Ureter (tissue), 1 donor: ENCODE measurements at places on chromosomes 1 and 21.

DNA sequence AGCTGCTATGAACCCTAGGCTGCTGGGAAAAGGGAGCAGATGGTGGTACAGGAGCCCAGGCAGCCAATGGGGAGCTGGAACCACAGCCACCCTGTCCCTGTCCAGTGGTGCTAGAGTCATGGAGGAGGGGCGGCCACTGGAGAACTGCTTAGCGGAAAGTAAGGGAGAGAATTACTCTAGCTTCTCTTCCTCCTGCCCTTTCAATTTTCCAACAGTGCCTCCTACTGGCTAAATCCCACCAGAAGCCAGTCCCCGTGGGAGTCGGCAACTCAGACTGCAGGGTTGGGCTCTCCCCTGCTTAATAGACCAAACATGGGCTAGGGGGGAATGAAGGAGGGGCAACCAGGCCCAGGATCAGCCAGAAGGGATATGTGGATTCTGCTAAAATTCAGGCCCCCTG is 154.5 kb downstream of the ACTL8 start:
- no peak for DNase-seq

- DNase-seq = no peak
Measured at GRCh38 chr21:46368533-46369285, 44.8 kb downstream of the PCNT start.

GRCh38 chr1:56811331-56811730 is 7.9 kb downstream of the FYB2 start:
- no peak for DNase-seq

DNA sequence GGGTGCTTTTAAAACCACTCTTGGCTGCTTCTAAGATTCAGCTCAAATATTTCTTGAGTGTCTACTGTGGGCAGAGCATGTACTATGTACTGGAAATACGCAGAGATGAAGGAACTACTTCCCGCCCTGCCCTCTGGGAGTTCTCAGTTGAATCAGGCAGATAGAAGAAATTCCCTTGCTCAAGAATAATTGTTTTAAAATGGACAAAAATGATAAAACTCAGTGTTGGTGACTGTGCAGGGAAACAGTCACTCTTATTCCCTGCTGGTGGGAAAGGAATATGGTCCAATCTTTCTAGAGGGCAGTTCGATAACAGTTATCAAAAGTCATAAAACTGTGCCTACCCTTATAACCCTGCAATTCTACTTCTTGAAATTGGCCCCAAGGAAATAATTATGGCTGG is 16.9 kb upstream of the GRHL3 start:
- no peak for DNase-seq

- DNase-seq = no peak
Measured at GRCh38 chr1:1946540-1946939, 27.5 kb upstream of the TMEM52 start.

GRCh38 chr1:98500324-98500723 is 161.2 kb upstream of the SNX7 start:
- no peak for DNase-seq

- no peak for DNase-seq
Measured at GRCh38 chr1:162822391-162823200, 32.1 kb downstream of the HSD17B7 start.
